ENCODE measurements at places on chromosomes 13 and 19.

GRCh38 chr13:38167164-38167822 is 182.4 kb upstream of the UFM1 start:
- no peaks in the 10 kb centered on the region for H3K36me3 ChIP-seq
- no peak for DNase-seq
- no peak overlapping the region for H3K27ac ChIP-seq
- peaks cover 2% of the 10 kb centered on the region for H3K4me1 ChIP-seq

GRCh38 chr19:38545596-38545995 is 72.2 kb downstream of the MAP4K1 start:
- no peak for DNase-seq
- H3K27ac ChIP-seq: no peak overlapping the region
- H3K4me1 ChIP-seq: peaks cover 5% of the 10 kb centered on the region
- no peaks in the 10 kb centered on the region for H3K27me3 ChIP-seq

GRCh38 chr13:97005625-97006262 is 11.5 kb upstream of the OXGR1 start:
- H3K4me3 ChIP-seq: no peak overlapping the region
- no peaks in the 10 kb centered on the region for H3K27me3 ChIP-seq
- peaks cover 30% of the 10 kb centered on the region for H3K4me1 ChIP-seq
- H3K27ac ChIP-seq: no peak overlapping the region
- H3K36me3 ChIP-seq: no peaks in the 10 kb centered on the region

DNA sequence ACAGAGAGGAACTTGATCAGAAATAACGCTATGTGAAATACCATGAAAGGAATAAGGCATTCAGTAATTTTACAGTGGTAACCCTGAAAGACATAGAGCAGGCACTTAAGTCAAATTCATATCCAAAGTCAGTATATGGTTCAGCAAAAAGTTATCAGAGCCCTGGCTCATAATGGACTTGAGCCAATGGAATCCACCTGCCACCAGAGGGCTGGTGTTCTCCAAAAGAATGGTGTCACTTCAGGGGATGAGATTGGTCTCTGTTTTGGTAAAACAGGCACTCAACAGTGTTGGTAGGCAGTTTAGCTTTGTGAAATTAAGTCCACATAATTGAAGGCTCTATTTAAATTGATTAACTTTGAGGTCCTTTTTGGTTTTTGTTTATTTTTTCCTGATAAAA is 93.9 kb downstream of the LIG4 start:
- no peak overlapping the region for H3K27ac ChIP-seq
- H3K36me3 ChIP-seq: no peaks in the 10 kb centered on the region
- no peak for DNase-seq
- no peaks in the 10 kb centered on the region for H3K4me1 ChIP-seq
- H3K4me3 ChIP-seq: no peak overlapping the region

- H3K27me3 ChIP-seq: no peaks in the 10 kb centered on the region
- H3K36me3 ChIP-seq: peaks cover 27% of the 10 kb centered on the region
- H3K27ac ChIP-seq: no peak overlapping the region
- H3K4me1 ChIP-seq: peaks cover 41% of the 10 kb centered on the region
Measured at GRCh38 chr13:32734511-32734910, 148.3 kb downstream of the PDS5B start.

GRCh38 chr13:24854311-24854710 is 90.3 kb downstream of the RNF17 start:
- no peak overlapping the region for H3K27ac ChIP-seq
- H3K4me1 ChIP-seq: peaks cover 14% of the 10 kb centered on the region
- no peak for DNase-seq
- H3K27me3 ChIP-seq: no peaks in the 10 kb centered on the region
- no peaks in the 10 kb centered on the region for H3K36me3 ChIP-seq

- peaks cover 2% of the 10 kb centered on the region for H3K27me3 ChIP-seq
- H3K4me3 ChIP-seq: no peak overlapping the region
- peaks cover 2% of the 10 kb centered on the region for H3K4me1 ChIP-seq
- H3K27ac ChIP-seq: no peak overlapping the region
- no peak for DNase-seq
Measured at GRCh38 chr19:28010656-28011055, 1202.3 kb downstream of the UQCRFS1 start.

GRCh38 chr13:112688560-112689302 is 1.1 kb upstream of the ATP11A start:
- no peak for DNase-seq
- peak overlapping the region; percentile 80 for H3K4me3 ChIP-seq
- no peaks in the 10 kb centered on the region for H3K36me3 ChIP-seq
- H3K27ac ChIP-seq: peak overlapping the region; percentile 90
- H3K4me1 ChIP-seq: peaks cover 40% of the 10 kb centered on the region
- no peaks in the 10 kb centered on the region for H3K27me3 ChIP-seq

DNA sequence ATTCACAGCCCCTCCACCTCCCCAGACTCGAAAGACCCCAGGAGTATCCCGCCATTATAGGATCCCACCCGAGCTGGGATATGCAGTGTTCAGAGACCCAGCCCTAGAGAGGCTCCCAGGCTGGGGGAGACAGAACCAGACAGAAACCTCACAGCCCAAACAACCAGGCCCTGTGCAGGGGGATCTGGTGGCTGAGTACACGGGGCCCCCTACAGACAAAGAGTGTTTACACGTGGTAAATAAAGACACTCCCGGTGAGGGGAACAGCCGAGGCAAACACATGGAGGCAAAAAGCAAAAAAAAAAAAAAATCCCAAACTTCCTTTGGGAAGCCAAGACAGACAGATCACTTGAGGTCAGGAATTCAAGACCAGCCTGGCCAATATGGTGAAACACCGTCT is 25.1 kb downstream of the TINCR start:
- DNase-seq: no peak
- H3K4me1 ChIP-seq: no peaks in the 10 kb centered on the region
- peaks cover 12% of the 10 kb centered on the region for H3K27me3 ChIP-seq

GRCh38 chr19:48325265-48325910 is at the start of gene EMP3:
TSS of gene EMP3 (plus strand) at chr19:48325552. CDS start at chr19:48326845, 1,293 bp downstream.
- H3K4me1 ChIP-seq: peaks cover 61% of the 10 kb centered on the region
- peak within 1 kb of the TSS; percentile 91 for H3K27ac ChIP-seq
- peaks cover 6% of the 10 kb centered on the region for H3K36me3 ChIP-seq
- no peaks in the 10 kb centered on the region for H3K27me3 ChIP-seq
- peak; percentile 74 for DNase-seq

- H3K27me3 ChIP-seq: peaks cover 71% of the 10 kb centered on the region
- H3K4me1 ChIP-seq: no peaks in the 10 kb centered on the region
- no peaks in the 10 kb centered on the region for H3K36me3 ChIP-seq
- no peak overlapping the region for H3K27ac ChIP-seq
- no peak overlapping the region for H3K4me3 ChIP-seq
Measured at GRCh38 chr19:29381353-29382203, 144.2 kb upstream of the VSTM2B start.

GRCh38 chr13:22128441-22129408 is 457.9 kb downstream of the FGF9 start:
- no peak overlapping the region for H3K27ac ChIP-seq
- H3K4me1 ChIP-seq: peaks cover 25% of the 10 kb centered on the region
- no peak for DNase-seq
- no peaks in the 10 kb centered on the region for H3K27me3 ChIP-seq
- H3K4me3 ChIP-seq: no peak overlapping the region

- no peak overlapping the region for H3K27ac ChIP-seq
- DNase-seq: no peak
- peaks cover 4% of the 10 kb centered on the region for H3K4me1 ChIP-seq
Measured at GRCh38 chr13:33745370-33746324, 72.3 kb upstream of the RFC3 start.

DNA sequence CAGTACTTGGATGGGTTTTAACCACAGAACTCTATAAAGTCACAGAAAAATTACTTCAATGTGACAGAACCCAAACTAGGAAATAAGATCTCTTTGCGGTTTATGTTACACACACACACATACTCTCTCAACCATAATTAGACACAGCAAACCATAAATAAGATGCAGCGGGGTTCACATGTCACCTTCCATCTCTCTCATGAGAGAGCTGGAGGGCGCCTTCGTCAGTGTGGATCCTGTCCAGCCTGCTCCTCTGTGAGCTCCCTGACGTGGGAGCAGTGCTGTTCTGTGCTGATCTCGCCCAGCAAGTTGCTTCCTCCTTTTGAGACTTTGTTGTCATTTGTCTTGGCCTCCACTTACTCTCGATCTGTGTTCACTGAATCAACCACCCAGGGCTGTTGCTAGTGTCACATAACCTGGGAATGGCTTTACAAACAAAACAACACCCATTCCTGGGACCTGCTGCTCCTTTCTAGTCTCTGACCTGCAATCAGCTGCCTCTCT is 204.9 kb upstream of the KL start:
- H3K27me3 ChIP-seq: no peaks in the 10 kb centered on the region
- no peak for DNase-seq
- peaks cover 5% of the 10 kb centered on the region for H3K36me3 ChIP-seq
- peaks cover 7% of the 10 kb centered on the region for H3K4me1 ChIP-seq
- no peak overlapping the region for H3K27ac ChIP-seq

DNA sequence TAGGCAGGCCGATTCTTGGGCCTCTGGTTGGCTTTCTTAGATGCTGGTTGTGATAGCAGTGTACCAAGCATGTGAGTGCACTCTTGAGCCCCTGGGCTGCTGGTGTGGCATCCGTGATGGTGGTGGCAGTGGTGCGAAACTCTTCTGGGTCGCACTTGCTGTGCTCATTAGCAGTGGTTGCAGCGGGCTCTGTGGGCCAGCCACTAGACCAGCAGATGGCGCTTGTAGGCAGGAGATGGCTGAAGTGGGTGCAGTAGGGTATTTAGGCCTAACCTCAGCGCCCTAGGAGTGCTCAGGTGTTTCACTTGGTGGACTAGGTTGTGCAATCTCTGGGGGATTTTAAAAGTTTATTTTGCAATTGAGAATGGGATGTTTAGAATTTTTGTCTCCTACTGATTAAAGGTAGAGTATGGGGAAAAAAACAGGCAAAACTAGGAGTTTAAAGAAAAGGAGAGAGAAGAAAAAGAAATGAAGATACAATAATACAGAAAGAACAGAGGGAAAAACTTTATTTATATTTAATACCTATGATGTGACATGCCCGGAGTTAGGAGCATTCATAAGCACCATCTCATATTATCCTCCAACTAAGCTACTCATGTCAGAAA is 4.3 kb upstream of the ZNF17 start:
- H3K4me3 ChIP-seq: no peak overlapping the region
- peak overlapping the region; percentile 67 for H3K27ac ChIP-seq
- DNase-seq: peak; percentile 70
- H3K4me1 ChIP-seq: peaks cover 12% of the 10 kb centered on the region

Measured in mesothelial cell of epicardium (in vitro differentiated cells).